ENCODE measurements at places on chromosomes 16 and 17.
A peak's percentile ranks its signal among the peaks of the same experiment; 100 is the strongest.

DNA sequence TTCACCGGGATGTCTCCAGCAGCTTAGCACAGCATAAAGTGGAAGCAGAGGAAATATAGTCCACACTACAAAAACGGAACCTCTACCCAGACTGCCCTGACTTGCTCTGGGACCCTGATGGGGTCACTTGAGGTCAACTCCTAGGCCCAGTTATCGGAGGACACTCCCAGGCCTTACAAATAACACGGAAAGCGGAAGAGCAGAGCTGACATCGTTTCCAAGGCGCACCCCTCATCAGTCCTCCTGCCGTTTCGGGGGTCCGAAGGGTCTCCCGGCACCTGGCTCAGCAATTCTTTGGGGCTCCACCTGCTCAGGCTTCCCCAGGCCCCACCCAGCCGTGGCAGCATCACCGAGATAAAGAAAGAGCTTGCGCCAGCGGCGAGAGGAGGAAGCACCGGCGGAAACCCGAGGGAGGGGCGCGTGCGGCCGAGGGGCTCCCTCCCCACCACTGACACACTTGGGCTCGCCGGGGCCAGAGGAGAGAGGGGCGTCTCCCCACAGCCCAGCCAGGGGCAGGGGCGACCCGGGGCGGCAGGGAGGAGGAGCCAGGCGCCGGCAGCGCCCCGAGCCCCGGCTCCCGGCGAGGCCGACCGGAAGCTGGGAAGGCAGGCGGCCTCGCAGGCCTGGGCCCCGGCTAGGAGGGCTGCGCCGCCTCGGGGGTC lies 727 bp downstream of the CORO7 start:
- peak; percentile 54 for DNase-seq

DNA sequence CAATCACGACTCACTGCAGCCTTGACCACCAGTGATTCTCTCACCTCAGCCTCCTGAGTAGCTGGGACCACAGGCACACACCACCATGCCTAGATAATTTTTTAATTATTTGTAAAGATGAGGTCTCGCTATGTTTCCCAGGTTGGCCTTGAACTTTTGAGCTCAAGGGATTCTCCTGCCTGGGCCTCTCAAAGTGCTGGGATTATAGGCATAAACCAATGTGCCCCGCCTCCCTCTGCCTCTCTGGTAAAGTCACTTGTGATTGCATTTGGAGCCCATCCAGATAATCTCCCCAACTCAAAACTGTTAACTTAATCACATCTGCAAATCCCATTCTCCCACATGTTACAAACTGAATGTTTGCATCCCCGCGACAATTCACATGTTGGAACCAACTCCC lies 11.8 kb upstream of the PECAM1 start:
- no peak for DNase-seq

DNA sequence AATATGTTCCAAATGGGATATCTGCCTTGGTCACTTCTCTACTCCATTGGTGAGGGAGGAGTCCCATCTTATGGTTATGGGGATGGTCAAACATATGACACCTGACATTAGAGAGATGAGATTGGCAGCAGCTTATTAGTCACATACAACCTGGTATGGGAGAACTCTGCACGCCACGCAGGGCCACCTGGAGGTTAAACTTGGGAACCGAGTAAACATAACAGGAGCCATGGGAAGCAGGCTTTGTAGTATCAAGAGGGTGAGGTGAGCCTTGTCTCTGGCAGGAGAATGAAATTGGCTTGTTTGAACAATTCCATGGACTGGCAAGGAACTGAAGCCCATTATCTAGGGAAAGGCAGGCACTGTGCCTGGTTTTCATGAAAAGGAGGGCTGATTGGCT lies 238.7 kb upstream of the ELAC2 start:
- DNase-seq, result no peak

DNA sequence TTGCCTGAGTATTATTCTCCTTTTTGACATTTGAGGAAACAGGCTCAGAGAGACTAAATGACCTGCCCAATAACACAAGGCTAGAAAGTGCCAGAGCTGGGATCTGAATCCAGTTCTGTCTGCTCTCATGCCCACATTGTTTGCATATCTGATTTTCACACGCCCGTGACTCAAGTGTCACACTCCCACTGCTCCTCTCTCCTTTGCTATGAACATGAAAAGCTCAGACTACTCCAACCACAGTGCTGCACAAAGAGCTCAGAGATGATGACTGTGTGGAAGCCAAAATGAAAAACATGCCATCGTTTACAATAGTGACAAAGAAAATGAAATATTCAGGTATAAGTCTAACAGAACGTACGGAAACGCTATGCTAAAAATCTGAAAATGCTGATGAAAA lies 107.9 kb downstream of the SMG6 start:
- DNase-seq, result peak; percentile 87

- DNase-seq, result peak; percentile 57
Observed at GRCh38 chr17:15945527-15946191, 729 bp downstream of the ADORA2B start.

DNA sequence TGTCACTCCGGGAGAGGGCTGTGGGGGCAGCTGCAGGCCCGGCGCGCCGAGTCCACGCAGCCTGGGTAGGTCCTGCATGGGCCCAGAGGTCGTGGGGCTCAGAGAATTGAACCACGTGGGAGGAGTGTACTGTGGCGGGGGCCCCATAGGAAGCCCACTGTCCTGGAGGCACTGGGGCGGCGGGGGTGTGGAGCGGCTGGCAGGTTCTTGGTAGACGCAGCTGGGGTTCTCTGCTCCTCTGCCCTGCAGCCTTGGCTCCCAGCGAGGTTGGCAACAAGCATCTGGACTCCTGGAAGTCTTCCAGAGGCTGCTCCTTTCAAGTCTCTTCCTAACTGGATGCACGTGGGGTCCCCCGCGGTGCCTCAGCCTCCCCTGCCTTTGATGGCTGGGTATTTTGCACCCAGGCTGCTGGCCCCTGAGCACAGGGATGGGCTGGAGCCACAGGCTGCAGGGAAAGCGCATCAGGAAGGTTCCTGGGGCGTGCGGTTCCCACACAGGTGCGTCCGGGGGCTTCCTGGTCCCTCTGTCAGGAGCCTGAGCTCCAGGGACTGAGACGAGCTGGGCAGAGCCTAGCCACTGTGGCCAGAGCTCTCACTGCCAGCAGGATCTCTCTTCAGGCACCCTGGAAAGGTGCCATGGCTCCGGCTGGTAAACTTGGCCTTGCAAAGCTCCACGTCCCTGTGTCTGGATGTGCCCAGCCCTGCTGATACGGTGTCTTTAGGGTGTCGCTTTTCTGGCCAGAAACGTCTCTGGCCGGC lies 9.3 kb downstream of the KCTD5 start:
- peak; percentile 36 for DNase-seq

DNA sequence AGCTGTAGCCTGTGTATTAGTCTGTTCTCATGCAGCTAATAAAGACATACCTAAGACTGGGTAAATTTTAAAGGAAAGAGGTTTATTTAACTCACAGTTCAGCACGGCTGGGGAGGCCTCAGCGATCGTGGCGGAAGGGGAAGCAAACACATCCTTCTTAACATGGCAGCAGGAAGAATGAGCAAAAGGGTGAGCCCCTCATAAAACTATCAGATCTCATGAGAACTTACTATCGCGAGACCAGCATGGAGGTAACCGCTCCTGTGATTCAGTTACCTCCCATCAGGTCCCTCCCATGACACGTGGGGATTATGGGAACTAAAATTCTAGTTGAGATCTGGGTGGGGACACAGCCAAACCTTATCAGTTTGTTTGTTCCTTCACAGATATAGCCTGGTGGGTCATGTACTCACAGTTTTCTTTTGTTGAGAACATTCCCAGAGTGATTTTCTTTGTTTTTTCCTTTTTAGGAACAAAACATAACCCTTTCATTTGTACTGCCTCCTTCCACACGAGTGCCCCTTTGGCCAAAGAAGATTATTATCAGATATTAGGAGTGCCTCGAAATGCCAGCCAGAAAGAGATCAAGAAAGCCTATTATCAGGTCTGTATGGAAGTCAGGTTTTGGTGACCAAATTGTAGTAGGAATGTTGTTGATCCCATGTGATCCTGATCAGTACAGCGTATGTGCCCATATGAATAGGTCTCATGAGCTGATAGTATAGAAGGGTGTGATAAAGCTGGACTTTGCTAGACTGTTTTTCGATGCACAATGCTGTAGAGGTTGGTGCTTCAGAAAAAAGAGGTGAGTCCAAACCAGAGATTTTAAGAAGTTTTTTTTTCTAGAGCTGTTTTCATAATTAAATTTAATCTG lies 8.5 kb downstream of the DNAJA3 start:
- no peak for DNase-seq

DNA sequence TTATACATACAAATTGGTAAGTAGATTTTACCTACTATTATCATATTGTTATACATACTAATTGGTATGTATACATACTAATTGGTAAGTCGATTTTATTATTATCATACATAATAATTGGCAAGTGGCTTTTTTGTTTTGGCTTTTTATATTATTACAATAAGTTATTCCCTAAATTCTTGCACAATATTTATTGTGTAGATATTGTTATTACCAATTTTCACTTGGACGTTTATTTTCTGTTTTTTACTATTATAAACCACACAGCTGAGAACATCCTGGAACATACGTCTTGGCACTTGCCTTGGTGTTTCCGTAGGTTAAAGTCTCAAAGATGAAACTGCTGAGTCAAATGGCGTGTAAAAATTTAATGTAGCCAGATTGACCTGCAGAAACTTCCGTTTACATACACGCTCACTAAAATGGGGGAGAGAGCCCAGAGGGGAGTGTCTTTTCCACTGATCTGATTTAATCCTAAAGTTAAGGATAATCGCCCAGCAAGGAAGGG lies 18.9 kb downstream of the GNGT2 start:
- DNase-seq, result no peak

DNA sequence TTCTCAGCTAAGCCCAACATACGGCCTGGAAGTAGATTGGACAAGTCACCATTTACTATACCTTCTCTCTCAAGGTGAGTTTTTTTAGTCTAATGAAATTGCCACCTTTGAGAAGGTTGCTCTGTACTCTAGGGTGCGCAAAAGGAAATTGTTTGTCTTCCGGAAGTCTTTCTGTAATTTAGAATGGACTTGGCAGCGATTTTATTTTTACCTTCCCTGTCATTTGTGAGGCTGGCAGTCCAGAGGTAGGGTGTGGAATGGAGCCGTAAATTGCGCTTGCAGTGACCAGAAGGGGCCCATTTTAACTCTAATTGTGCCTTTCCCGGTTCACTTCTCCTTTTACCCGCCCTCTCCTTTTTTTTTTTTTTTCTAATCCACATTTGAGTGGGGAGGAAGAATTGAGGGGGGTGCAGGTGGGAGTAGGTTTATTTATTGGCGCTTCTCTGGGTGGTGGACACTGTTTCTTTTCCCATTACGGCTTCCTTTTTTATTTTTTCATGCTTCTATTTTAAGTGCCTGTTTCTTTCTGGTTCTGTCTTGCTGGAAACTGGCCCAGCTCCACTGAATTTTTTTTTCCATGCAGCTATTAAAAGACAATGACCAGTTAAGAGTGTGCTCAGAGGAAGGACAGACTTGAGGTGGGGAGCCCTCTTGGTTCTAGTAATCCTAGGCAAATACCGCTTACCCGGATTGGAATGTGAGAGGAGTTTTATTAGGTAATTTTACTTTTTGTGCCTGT lies 89.7 kb upstream of the CLEC18A start:
- DNase-seq, result peak; percentile 83

DNA sequence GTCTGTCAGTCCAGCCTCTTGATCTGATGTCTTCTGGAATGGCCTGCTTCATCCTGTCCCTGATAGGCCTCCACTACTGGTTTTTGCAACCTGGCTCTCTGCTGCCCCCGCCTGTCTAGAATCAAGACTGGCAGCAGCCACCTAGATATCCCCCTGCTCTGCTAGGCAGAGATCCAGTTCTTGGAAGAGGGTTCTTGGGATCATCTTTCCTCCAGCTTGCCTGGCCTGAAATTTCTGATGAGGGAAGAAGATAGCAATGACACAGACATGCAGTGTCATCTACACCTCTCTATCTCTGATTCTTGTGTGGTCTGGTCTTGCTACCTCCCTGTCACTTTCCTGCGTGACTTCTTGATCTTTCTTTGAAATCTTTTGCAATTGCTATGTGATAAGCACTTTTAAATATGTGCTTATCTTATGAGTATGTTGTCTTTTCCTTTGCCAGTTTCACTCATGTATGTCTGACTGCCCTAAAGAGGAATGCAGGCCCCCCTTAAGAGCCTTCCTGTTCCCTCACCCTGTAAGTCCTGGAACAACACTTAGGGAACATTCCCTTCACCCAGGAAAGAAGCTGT lies 20.3 kb upstream of the NFATC3 start:
- DNase-seq, result peak; percentile 83

GRCh38 chr16:14300705-14301168 lies 229.6 kb downstream of the MRTFB start:
- peak; percentile 84 for DNase-seq

GRCh38 chr16:87584271-87584670 lies 18.0 kb upstream of the JPH3 start:
- no peak for DNase-seq

- DNase-seq, result no peak
Observed at GRCh38 chr17:71232801-71233559, 887.8 kb upstream of the SOX9 start.

GRCh38 chr16:84039696-84040095 lies 2.9 kb downstream of the SLC38A8 start:
- no peak for DNase-seq

DNA sequence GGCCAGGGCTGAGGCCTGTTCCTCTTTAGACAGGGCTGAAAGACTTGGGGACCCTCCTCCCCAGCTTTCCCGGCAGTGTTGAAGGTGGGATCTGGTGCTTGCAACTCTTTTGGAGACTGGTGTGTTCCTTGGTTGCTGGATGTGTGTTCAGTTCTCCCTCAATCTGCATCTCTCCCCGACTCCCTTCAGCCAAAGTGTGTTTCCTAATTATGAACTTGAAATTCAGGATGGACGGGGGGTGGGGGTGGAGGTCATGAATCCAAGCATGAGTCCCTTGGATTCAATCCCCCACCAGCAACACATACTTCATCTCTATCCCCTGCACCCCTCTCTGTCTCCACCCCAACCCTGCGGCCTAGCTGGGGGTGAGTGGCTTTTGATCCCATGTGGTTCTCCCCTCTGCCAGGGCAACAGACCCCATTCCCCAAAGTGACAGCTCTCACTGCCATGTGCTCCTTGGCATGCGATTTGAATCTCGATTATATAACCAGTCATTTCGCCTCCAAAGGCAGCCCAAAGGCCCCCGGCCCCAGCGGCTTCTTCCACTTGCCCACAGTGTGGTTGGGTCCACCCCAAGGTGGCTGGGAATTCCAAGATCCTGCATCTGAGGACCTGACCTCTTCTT lies 1.3 kb downstream of the ARHGAP23 start:
- DNase-seq, result no peak

- DNase-seq, result no peak
Observed at GRCh38 chr16:50957056-50957455, 194.0 kb downstream of the SALL1 start.

DNA sequence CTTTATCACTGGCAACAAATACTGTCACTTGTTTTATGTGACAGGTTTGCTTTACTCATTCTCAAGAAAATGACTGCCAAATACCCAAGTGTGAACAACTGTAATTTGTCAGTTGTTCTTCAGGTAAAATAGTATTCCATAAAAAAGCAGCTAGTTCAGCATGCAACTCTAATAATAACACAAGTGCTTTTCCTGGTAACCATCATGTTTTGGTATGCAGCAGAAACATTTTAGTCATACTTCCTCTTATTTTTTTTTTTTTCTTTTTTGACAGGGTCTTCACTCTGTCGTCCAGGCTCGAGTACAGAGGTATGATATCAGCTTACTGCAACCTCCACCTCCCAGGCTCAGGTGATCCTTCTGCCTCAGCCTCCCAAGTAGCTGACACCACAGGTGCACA lies 4.6 kb downstream of the TERF2 start:
- no peak for DNase-seq

- no peak for DNase-seq
Observed at GRCh38 chr17:2081564-2081963, 26.7 kb downstream of the HIC1 start.
